ENCODE measurements at places on chromosomes 5 and 9.

- DNase-seq, result peak; percentile 70
Measured at GRCh38 chr9:36632892-36633291, 60.2 kb downstream of the MELK start.

DNA sequence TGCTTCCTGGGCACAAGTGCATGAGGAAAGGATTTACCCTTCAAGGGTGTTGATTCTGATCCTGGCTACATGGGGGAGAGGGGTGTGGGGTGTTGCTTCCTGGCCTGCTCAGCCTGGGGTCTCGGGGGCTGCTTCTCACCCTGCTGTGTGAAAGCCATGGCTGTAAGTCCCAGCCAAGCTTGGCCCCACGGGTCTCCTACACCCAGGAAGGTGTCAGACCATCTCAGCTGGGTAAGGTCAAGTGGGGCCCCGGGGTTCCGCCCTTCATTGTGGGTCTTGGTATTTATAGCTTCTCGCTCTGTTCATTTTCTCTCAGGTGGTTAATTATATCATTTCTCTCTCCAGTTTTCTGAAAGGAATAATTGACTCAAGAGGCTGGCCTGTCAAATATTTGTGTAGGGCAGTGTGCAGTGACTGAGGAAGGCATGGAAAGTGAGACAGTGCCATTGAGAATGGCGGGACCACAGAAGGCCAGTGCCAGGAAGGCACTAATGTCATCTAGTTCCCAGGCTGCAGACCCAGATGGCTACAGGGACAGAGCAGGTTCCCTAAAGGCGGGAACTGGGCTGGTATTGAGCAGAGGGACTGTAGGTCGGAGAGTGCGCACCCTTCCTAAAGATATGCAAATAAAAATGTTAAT, 126.0 kb downstream of the FOXD1 start:
- DNase-seq, result no peak

GRCh38 chr5:179805529-179806249, 977 bp downstream of the MGAT4B start:
- DNase-seq, result no peak

DNA sequence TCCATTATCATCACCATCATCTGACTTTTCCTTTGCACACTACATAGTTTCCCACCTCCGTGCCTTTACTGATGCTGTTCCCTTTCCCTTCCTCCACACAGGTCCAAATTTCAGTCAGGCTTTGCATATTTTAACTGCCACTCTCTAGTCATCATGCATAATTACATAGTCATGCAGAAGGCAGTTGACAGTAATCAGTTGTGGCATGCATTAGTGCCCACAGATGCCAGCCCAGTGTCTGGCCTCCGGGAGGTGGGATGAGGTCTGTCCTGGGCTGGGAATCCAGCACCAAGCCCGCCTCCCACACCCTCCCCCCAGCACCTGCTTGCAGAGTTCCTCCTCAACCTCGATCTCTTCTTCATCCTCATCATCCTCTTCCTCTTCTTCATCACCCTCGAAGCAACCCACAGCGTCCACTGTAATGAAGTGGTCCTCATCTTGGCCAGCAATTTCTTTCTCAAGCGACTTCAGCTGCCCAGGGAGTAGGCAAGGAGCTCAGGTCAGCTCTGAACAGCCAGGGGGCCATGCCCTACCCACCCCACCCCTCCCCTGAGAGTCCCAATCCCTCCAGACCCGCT, 8.8 kb downstream of the BBLN start:
- no peak for DNase-seq

DNA sequence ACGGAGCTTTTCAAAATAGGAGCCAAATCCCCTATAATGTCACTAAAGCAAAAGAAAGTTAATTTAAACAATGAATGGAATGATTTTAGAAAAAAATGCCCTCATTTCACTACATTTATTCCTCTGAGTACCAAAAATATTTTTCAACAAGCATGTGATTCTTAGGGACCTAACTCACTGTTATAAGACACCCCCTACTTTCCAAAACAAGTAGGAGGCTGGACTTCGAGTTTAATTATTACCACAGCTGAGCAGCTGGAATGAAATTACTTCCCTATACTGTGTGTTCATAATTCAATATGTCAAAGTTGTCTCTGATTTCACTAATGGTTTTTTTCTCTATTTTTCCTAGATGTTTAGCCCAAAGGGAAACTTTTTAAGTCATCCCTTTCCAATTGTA, 61.6 kb downstream of the SAXO1 start:
- no peak for DNase-seq

DNA sequence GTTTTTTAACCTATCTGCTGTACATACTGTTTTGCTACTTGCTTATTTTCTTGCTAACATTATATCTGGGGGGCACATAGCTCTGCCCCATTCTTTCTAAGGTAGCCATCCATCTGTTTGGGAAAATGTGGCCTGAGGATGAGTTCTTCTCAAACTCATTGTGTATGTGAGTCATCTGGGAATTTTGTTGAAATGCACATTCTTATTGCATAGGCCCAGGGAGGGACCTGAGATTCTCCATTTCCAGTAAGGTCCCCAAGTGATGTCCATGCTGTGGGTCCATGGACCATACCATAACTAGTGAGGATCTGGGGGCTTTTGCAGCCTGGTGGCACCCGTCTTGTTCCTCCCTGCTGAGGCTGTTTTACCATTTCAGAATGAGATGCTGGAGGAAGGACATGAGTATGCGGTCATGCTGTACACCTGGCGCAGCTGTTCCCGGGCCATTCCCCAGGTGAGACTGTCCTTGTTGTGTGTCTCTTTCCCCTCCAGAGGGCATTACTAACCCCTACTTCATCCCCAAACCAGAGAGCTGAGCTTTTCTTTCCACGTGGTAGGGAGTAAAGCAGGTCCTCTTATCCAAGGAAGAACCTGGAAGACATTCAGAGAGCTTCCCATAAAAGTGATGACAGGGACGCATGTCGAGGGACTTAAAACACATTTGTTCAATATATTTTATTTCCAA, 28.6 kb downstream of the CYFIP2 start:
- no peak for DNase-seq

DNA sequence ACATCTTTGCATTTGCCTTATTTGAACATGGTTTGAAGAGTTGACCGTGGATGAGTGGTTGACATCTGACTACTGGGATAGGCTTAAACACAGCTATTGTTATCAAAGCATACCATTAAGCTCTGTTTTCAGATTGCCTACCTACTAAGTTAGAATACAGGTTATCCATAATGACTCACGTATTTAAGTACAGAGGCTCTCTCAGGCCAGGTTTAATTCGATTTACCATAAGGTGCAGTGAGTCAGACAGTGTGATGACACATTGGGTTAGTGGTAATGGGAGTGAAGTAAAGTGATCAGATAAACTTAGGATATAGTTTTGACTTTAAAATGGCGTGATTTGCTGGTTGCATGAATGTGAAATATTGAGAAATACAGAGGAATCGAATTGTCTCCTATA, 732.0 kb upstream of the CTNND2 start:
- DNase-seq, result no peak

GRCh38 chr9:135732569-135733257, 30.7 kb downstream of the KCNT1 start:
- no peak for DNase-seq

DNA sequence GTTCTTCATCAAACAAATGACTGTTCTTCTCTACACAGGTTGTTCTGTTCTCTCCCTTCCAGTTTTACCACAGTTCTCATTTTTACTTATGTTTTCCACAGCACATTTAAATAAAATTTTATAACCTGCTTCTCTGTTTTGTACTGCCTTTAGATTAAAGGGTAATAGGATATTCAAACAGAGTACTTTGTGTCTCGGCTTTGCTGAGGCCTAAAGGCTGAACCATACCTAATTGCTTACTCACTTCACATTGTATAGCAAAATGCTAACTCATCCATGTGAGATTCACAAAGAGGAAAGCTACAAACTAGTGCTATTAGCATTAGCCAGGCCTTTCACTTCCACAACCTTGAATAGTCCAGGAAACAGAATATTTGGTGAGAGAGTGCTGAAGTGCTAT, 200.3 kb downstream of the TRPM3 start:
- peak; percentile 50 for DNase-seq

DNA sequence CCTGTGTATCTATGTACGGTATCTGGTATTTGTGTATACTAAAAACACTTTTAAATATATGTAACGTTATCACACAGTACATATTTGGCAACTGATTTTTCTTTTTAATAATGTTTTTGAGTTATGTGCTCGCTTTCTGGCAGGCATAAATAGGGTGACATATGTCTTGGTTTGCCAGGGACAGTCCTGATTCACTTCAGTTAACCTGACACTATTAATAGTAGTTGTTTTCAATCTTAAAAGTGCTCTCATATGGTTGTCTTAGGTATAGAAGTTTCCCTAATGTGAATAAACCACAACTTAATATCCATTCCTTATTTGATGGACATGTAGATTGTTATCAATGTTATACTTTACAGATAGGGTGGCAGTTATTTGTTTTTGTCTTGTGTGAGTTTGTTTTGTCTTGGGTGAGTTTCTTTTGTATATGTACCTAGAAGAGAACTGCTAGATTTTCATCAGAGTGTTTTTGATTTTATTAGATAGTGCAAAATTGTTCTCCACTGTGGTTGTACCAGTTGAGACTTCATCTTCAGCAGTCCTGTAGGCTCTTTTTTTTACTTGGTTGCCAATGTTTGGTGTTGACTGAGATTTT, 7.9 kb downstream of the G3BP1 start:
- DNase-seq, result no peak

- peak; percentile 15 for DNase-seq
Measured at GRCh38 chr9:137138722-137139467, at the start of gene GRIN1. Gene GRIN1, plus strand, starts transcription at chr9:137139154. Its CDS starts 333 bp downstream, at chr9:137139487.

DNA sequence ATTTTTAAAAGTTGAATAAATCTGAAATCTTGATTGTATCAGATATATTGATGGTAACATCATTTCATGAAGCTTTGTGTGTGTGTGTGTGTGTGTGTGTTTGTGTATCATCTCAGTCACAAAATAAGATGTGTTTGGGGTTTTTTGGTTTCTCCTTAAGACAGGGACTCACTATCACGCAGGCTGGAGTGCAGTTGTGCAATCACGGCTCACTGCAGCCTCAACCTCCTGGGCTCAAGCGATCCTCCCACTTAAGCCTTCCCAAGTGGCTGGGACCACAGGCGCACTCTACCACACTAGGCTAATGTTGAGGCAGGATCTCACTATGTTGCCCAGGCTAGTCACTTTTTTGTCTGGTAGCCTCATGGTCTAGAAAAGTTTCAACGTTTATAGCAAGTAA, 83.4 kb upstream of the DMRT1 start:
- no peak for DNase-seq

- no peak for DNase-seq
Measured at GRCh38 chr5:10289991-10290390, 17.7 kb downstream of the CMBL start.
